ENCODE measurements at places on chromosomes 13 and 19.

DNA sequence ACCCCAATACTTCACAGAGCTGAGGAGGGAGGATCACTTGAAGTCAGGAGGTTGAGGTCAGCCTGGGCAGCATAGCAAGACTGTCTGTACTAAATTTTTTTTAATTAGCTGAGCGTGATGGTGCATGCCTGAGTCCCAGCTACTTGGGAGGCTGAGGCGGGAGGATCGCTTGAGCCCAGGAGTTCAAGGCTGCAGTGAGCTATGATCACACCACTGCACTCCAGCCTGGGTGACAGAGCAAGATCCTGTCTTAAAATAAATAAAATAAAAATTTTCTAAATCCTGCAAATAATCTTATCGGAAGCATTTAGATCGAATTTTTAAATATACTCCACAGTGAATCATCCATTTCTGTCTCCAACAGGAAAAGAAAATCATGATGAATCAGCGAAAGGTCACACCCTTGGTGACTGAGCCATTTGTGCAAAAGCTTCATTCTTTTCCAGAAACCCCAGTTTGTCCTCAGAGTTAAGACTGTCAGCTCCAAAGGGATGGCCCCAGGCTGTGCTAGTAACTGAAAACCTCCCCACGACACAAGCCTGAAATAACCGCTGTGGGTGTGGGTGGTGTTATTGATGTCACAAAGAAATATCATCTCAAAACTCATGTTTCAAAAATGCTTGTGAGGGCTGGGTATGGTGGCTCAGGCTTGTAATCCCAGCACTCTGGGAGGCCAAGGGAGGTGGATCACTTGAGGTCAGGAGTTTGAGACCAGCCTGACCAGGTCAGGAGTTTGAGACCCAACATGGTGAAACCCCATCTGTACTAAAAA is 167.6 kb downstream of the PTPRS start:
- H3K27me3 ChIP-seq: no peaks in the 10 kb centered on the region
- H3K36me3 ChIP-seq: no peaks in the 10 kb centered on the region
- no peak overlapping the region for H3K4me3 ChIP-seq
- peaks cover 5% of the 10 kb centered on the region for H3K4me1 ChIP-seq
- DNase-seq: peak; percentile 83
- H3K27ac ChIP-seq: no peak overlapping the region

DNA sequence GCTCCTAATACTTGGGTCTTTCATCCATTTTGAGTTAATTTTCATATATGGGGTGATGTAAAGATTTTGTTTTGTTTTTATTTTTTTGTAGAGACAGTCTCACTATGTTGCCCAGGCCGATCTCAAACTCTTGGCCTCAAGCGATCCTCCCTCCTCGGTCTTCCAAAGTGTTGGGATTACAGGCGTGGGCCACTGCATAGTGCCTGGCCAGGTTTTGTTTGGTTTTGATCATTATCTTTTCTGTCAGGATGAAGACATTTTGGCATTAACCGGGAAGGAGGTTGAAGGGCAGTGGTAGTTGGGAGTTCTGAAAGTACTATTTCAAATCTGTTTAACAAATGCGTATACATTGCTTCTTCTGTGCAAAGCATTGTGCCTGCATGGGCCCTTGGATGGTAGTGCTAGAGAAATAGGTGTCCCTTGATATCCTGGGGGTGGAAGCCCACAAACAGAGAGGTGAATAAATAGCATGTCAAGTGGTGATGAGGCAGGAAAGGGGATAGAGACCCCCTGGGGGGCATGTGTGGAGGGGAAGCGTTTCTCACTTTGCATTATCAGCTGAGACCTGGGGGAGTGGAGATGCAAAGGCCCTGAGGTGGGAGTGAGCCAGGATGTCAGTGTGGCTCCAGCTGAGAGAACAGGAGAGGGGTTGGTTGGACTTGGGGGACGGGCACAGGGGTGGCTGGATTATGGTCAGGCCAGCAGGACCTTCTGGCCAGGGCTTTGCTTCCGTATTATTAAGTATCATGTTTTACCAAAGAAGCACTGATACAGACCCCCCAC is 41.4 kb downstream of the GATAD2A start:
- peaks cover 15% of the 10 kb centered on the region for H3K4me1 ChIP-seq
- no peaks in the 10 kb centered on the region for H3K27me3 ChIP-seq

GRCh38 chr13:33283195-33283911 is 2.2 kb downstream of the STARD13 start:
- peak overlapping the region; percentile 49 for H3K4me3 ChIP-seq
- no peaks in the 10 kb centered on the region for H3K36me3 ChIP-seq
- no peak for DNase-seq
- peaks cover 23% of the 10 kb centered on the region for H3K4me1 ChIP-seq

DNA sequence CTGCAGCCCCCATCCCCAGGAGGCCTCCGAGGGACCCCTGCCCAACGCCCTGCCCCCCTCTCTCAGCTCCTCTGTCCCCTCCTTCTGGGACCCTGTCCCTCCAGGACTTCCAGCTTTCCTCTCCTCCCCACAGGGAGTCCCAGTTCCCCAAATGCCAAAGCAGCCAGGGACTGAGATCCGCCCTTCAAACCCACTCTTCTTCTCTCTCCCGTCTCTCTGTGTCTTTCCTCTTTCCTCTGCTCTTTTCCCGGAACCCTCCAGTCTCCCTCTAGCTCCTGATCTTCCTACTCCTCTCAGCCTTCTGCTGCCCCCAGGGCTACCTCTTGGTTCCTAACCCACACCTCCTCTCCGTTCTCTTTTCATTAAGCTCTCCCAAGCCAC is 377 bp downstream of the CA11 start:
- no peaks in the 10 kb centered on the region for H3K4me1 ChIP-seq
- peak overlapping the region; percentile 45 for H3K4me3 ChIP-seq
- no peaks in the 10 kb centered on the region for H3K27me3 ChIP-seq
- H3K27ac ChIP-seq: peak overlapping the region; percentile 26
- peak; percentile 10 for DNase-seq

DNA sequence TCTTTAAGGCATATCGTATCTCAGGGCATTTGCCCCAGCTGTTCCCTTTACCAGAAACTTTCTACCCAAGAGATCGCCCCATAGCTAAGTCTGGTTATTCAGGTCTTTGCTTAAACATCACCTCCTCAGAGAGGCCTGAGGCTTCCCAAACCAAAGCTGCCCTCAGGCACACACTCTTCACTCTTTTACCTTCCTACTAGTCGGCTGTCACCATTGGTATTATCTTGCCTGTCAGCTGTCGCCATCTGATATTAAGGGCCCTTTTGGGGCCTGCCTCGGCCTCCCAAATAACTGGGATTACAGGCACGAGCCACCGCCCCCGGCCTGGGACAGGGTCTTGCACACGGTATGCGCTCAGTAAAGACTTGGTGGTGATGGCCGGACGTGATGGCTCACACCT is 1.0 kb downstream of the GADD45GIP1 start:
- H3K4me3 ChIP-seq: peak overlapping the region; percentile 76
- peak overlapping the region; percentile 89 for H3K27ac ChIP-seq
- H3K27me3 ChIP-seq: no peaks in the 10 kb centered on the region
- DNase-seq: no peak
- H3K36me3 ChIP-seq: peaks cover 10% of the 10 kb centered on the region

DNA sequence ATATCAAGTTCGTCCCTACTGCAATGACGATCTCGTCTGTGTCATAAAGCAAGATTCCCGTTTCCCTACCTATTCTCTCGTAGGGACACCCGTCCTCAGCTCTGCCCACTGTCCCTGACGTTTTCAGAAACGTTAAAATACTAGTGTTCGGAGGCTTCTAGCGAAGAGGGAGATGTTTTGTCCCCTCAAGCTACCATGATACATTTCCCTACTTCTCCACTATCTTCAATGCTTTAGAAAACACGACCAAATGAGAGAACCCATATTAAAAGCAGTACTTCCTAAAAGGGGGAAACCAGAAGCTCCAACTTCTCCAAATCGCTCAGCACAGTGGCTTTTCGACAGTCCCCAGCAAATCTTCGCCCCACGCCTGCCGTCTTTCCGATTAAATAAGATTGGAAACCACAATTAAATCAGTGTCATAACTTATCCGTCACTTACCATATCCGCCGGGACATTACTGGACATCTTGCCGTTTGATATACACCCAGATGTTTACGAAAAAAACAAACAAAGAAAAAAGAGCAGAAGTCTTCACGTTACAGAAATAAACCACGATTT is 1.3 kb downstream of the UBL3 start:
- H3K4me3 ChIP-seq: peak overlapping the region; percentile 97
- H3K4me1 ChIP-seq: peaks cover 24% of the 10 kb centered on the region
- H3K27me3 ChIP-seq: no peaks in the 10 kb centered on the region
- no peaks in the 10 kb centered on the region for H3K36me3 ChIP-seq
- H3K27ac ChIP-seq: peak overlapping the region; percentile 93

DNA sequence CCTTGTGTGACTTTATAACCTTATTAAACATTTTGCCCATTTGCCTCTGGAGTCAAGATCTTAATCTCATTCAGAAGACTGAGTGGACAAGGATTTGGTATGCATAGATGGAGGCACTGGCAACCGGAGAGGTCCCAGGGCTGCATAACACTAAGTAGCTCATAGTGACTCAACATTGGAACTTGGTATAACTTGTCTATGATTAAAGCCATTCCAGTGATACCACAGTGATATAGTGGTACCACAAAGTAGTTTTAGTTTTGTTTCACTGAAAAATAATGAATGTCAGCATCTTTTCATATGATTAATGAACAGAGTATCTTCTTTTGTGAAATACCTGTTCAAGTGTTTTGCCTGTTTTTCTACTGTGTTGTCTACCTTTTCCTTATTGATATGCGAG is 26.4 kb downstream of the CDK8 start:
- no peaks in the 10 kb centered on the region for H3K36me3 ChIP-seq
- H3K27me3 ChIP-seq: no peaks in the 10 kb centered on the region
- no peak overlapping the region for H3K4me3 ChIP-seq
- no peak overlapping the region for H3K27ac ChIP-seq
- H3K4me1 ChIP-seq: no peaks in the 10 kb centered on the region

- H3K27ac ChIP-seq: no peak overlapping the region
- peaks cover 2% of the 10 kb centered on the region for H3K36me3 ChIP-seq
- no peaks in the 10 kb centered on the region for H3K27me3 ChIP-seq
- H3K4me1 ChIP-seq: peaks cover 7% of the 10 kb centered on the region
- no peak overlapping the region for H3K4me3 ChIP-seq
These were observed 109.6 kb downstream of the VWA8 start for GRCh38 chr13:41851351-41851750.

GRCh38 chr13:73449252-73449651 is 390.4 kb downstream of the KLF5 start:
- no peak overlapping the region for H3K4me3 ChIP-seq
- no peak for DNase-seq
- H3K27ac ChIP-seq: no peak overlapping the region
- no peaks in the 10 kb centered on the region for H3K4me1 ChIP-seq
- no peaks in the 10 kb centered on the region for H3K27me3 ChIP-seq

- no peak overlapping the region for H3K4me3 ChIP-seq
- H3K36me3 ChIP-seq: no peaks in the 10 kb centered on the region
- H3K27ac ChIP-seq: no peak overlapping the region
These were observed 1237.8 kb downstream of the SLITRK5 start for GRCh38 chr13:88908961-88909441.

GRCh38 chr13:105207572-105208293 is 1327.7 kb downstream of the EFNB2 start:
- no peak overlapping the region for H3K4me3 ChIP-seq
- H3K36me3 ChIP-seq: no peaks in the 10 kb centered on the region
- DNase-seq: no peak
- no peaks in the 10 kb centered on the region for H3K27me3 ChIP-seq
- no peaks in the 10 kb centered on the region for H3K4me1 ChIP-seq
- no peak overlapping the region for H3K27ac ChIP-seq

- no peak overlapping the region for H3K27ac ChIP-seq
- DNase-seq: no peak
- H3K4me1 ChIP-seq: peaks cover 8% of the 10 kb centered on the region
- no peaks in the 10 kb centered on the region for H3K36me3 ChIP-seq
These were observed 1.4 kb upstream of the MEGF8 start for GRCh38 chr19:42323852-42324654.

DNA sequence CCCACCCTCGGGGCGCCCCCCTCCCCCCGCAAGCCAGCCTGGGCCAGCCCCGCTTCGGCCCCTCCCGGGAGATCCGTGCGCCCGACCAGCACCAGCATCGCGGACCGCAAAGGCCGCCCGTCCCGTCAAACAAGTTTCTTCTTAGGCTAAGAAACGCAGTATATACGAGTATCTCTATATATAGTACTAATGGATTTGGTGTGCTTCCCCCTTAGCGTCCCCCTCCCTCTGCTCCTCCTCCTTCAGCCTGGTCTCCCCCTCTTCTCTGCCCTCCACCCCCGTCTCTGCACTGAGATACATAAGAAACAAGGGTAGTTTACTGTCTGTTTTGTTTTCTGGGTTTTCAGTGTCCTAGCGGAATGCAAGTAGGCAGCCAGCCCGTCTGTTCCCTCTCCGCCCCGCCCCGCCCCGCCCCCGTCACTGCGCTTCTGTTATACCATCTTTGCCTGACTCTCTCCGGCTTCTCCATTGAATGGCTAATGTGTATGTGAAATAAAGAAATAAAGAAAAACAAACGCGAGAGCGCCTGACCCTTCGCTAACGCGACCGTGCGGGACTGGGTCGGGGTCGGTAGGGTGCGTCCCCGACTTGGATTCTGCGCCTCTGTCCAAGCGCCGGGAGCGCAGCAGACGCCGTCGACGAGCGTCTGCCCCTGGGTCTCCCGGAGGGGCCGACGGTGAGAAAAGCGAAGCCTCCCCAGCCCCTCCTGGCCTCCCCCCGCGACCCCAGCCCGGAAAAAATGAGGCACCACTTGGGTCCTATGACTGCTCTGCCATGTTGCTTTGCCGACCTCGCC is 4.2 kb downstream of the LYL1 start:
- H3K4me1 ChIP-seq: peaks cover 10% of the 10 kb centered on the region
- peaks cover 81% of the 10 kb centered on the region for H3K27me3 ChIP-seq
- H3K27ac ChIP-seq: no peak overlapping the region
- DNase-seq: peak; percentile 77
- H3K4me3 ChIP-seq: no peak overlapping the region

- H3K4me3 ChIP-seq: peak within 1 kb of the TSS; percentile 67
- H3K36me3 ChIP-seq: peaks cover 2% of the 10 kb centered on the region
- peak within 1 kb of the TSS; percentile 91 for H3K27ac ChIP-seq
- peaks cover 5% of the 10 kb centered on the region for H3K4me1 ChIP-seq
- H3K27me3 ChIP-seq: no peaks in the 10 kb centered on the region
- DNase-seq: peak; percentile 94
These were observed at the start of gene ZNF701 for GRCh38 chr19:52570000-52570861. TSS of gene ZNF701 (plus strand) at chr19:52570287. CDS start at chr19:52574148, 3,861 bp downstream.

DNA sequence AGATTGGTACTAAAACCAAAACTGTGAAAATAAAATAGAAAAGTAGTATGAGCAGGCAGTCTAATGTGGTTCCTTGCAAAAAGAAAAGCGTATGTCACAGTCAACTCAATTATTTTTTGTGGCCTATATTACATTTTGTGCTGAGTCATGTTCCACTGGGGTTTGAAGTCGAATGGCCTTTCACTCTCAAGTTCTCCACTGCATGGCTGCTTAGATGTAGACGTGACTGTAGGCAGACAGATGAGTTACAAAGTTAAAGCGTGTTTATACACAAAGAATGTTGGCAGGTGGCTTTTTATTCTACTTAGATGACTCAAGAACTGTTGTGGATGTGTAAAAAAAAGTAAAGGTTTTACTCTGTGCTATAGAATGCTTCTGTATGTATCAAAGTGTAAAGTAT is 133.9 kb downstream of the SLITRK6 start:
- H3K4me1 ChIP-seq: peaks cover 18% of the 10 kb centered on the region
- no peak overlapping the region for H3K27ac ChIP-seq
- H3K36me3 ChIP-seq: no peaks in the 10 kb centered on the region
- no peak for DNase-seq
